HTR-8/SVneo (cell line): ENCODE measurements at places on chromosomes 13 and 19.
A peak's percentile ranks its signal among the peaks of the same experiment; 100 is the strongest.

GRCh38 chr19:9956956-9957355, 20.6 kb upstream of the OLFM2 start:
- no peak for DNase-seq

- DNase-seq, result no peak
Measured at GRCh38 chr19:48569814-48570213, 17.8 kb downstream of the SULT2B1 start.

DNA sequence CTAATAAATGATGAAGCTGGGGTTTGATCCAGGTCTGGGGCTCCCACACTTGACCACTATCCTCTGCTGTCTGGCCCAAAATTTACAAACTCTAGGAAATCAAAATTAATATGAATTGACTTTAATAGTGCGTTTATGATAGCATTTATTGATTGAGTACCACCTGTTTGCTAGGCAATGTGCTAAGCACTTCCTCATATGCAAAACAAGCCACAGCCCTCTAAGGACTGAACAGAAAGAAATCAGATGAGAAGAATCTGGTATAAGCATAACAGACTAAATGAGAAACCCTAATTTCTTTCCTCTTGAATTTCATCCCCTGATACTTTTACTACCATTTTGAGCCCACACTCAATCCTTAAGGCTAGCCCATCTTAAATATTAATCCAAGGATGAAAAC, 6.6 kb upstream of the MLNR start:
- DNase-seq, result no peak

DNA sequence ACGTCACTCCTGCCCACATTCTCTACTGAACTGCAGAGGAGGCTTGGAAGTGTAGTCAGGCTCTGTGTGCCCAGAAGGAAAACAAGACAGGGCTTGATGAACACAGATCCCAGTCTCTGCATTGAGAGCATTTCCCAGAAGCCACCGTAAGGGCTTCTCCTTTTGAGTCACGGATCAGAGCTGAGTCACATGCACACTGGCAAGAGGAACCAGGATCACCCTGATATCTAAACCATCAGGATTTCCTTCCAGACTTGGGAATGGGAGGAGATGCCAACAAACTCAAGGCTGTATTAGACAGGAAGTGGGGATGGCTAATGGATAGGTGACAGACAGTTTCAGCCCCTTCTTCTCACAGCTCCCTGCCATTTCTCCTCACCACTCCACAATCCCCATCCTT, 17.7 kb upstream of the FBXO17 start:
- DNase-seq, result peak; percentile 53

DNA sequence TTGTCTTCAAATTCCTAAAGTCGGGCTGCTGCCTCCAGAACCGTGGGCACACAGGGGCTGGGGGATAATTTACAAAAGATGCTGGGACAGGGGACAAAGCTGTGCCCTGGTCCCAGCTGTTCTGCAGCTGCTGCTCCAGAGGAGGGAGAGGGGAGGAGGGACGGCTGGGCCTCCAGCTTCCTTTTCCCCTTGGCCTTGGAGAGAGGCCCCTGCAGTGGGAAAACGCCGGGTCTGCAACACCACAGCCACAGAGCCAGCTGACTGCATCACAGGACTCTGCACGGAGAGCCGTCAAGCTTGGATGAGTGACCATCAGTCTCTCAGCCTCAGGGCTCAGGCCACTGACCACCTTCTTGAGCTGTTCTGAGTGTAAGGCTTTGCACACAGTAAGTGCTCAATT, 6.1 kb downstream of the DOCK6 start:
- DNase-seq, result no peak

DNA sequence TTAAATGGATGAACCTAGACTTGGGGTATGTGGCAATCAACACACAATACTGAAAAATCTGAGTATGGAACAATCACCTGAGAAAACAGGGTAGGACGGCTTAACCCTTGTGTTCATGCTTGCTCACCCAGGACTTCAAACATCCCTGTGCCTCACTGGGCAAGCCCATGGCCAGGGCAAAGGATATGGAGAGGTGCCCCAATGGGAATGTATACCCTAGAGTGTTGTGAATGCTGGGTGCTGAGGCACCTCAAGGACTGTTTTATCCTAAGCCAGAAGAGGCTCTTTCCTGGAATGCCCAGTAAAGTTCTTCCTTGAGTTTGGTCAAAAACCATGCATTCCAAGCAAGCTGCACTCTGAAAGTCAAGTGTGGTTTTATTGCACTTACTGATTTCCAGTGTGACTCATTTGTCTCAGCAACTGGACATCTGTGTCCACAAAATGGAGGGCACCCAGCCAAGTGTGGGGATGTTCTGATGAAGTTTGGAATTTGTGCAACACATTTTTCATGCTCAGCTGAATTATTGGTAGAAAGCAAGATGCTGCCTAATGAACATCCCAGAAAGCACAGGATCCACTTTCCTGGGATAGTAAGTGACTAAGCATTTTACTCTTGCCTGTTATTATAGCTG, 531.3 kb downstream of the RFC3 start:
- peak; percentile 24 for DNase-seq

GRCh38 chr19:19649580-19649995, 6.1 kb upstream of the GMIP start:
- no peak for DNase-seq

- DNase-seq, result no peak
Measured at GRCh38 chr19:42255766-42256745, 1.1 kb upstream of the ERF start.

GRCh38 chr13:24671386-24672113, 8.7 kb upstream of the ATP12A start:
- DNase-seq, result peak; percentile 67

- no peak for DNase-seq
Measured at GRCh38 chr19:3151563-3152418, 16.0 kb downstream of the GNA15 start.

GRCh38 chr19:11598103-11598483, 810 bp downstream of the ZNF627 start:
- DNase-seq, result no peak

GRCh38 chr13:21076253-21076652, 14.9 kb upstream of the LATS2 start:
- no peak for DNase-seq

DNA sequence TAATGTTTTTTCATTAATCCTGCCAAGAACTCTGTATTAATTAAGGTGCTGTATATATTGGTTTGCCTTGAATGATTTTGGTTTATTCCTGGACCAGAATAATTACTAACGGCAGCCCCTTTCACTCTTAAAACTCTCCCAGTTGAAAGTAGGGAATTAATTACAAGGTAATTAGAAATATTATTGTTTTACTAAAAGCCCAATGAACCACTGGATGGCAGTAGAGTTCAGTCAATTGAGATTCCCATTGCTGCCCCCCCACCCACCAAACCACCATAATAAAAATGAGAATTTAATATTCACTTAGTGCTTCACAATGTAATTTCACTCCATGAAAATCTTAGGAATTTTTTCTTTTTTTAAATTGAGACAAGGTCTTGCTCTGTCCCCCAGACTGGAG, 13.7 kb downstream of the WBP4 start:
- peak; percentile 13 for DNase-seq

DNA sequence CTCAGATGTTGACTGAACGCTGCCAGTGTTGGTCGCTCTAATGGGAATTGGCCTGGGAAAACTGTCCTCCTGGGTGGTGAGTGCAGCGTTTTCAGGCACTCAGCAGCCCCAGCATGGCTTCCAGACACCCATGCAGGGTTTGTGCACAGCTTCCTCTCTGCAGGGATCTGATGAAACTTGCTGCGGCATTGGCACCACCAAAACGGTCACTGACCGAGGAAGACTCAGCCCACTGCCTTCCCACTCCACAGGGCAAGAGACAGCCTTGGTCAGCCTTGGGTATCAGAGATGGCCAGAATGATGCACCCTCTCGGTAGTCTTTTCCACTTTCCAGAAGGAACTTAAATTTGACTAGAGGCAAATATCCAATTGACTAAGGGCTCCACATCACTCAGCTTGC, 398.9 kb downstream of the IRS2 start:
- no peak for DNase-seq

DNA sequence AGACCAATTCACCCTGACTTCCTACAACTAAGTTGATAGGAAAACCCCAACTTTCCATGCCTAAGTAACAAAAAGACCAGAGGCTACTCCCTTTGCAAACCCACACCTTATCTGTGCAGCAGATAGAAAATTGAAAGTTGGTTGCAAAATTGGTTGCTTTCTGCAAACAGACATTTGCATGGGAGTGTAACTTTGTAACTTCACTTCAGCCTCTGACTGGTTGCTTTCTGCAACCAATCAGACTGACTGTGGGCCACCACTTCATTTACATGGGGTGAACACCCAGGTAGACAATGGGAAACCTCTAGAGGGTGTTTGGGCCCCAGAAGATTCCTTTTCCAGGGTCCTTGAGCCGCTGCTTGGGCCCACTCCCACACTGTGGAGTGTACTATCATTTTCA, 9.8 kb downstream of the TEX30 start:
- DNase-seq, result no peak

DNA sequence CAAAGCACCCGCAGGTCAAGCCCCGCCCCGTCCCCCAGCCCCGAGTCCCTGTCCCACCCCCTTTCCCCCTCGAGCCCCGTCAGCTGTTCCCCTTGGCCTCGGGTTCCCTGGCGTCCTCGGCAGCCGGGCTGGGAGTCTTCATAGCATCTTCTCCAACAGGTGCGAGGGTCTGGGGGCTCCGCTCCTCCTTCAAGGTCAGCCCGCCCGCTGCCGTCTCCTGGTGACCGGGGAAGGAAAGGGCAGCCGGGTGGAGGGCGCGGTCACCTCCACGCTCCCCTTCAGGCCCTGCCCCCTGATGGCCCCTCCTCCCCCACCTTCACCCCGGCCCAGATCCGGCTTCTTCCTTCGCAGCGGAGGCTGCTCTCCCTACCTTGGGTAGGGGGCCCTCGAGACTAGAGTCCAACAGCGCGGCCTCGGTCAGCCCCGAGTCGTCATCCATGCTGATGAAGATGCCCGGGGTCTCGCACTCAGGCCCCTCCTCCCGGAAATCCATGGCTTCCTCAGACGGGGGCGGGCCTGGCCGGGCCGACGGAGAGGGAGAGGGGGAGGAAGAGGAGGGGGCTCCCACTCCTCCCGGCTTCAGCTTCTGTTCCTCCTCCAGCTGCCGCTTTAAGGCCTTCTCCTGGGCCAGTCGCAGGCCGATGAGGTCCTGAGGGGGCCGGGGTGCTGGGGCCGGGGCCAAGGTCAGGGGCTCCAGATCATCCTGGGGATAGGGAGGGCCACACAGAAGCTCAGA, 541 bp upstream of the RSPH6A start:
- DNase-seq, result no peak

GRCh38 chr19:15378534-15379082, 979 bp downstream of the AKAP8 start:
- DNase-seq, result peak; percentile 62

- no peak for DNase-seq
Measured at GRCh38 chr19:34325981-34326787, 38.8 kb upstream of the GPI start.

DNA sequence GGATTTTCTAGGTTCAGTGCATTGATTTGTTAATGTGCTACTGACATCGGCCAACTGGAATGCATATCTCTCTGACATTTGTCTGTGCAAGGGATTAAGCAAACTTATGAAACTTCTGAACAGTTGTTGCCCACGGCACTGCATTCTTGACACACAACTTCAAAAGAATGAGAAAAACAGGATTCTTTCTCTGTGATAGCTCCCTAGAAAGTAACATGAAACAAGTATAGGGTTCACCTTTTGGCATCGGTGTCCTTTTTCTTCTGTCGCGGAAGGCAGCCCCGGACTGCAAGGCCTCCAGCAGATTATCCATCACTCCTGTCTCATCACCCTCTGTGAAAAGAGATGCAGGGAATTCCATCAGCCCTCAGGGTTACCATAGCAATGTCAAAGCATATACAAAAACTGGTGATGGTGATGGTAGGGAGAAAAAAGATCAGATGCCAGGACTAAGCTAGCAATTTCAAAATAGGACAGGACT, 389.2 kb downstream of the DIAPH3 start:
- DNase-seq, result peak; percentile 12

GRCh38 chr19:48354332-48354992, 9.3 kb downstream of the TMEM143 start:
- DNase-seq, result no peak

- no peak for DNase-seq
Measured at GRCh38 chr19:7705387-7706187, 3.7 kb upstream of the FCER2 start.

- no peak for DNase-seq
Measured at GRCh38 chr19:30883071-30883470, 466.2 kb downstream of the TSHZ3 start.

DNA sequence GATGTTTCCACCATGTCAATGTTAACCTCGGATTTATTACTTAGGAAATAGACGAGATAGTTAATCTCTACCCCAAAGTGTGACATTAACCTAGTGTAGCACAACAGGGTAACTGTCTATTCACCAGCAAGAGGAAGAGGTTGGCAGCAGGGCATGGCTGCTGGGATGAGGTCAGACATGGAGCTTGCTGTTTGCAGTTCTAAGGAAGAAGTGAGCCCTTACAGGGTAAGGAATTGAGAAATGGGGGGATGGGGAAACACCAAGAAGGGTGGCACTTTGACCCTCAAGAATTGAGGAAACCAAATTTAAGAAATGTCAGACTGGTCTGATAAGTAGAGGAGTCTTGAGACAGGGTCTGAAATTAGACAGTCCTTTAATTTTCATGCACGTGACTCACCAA, 62.4 kb downstream of the MBD3L2B start:
- DNase-seq, result no peak

GRCh38 chr13:50012396-50013169, 2.7 kb upstream of the KCNRG start:
- no peak for DNase-seq

DNA sequence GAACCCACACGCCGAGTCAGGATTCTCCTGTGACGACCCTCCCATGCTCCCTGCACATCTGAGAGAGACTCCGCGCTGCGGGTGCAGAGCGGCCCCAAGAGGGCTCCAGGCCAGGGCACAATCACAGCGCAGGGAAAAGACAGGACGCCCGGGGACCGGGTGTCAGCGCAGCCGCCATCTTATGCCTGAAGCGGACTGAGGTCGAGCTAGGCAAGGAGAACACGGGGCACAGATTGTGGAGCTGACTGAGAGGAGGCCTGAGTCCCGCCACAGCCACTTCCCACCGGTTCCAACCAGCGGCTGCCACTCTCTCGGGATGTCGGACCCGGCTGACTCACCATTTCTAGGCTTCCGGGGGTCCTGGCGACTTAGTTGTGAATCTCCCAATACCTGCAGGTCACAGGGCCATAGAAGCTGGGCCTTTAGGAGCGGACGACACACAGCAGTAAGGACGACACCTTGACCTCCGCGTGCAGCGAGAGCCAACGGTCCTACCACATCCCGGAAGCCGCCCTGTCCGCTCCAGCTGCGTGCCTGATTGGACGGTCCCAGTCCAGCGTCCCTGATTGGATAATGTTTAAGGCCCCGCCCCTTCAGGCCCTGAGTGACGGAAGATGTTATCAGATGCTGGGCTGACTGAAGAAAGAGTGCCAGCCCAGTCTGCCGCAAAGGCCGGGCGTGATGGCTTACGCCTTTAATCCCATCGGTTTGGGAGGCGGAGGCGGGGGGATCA, at the start of gene ZNF728:
TSS of gene ZNF728 (minus strand) at position 487 of the 733 bp plus-strand sequence. CDS start at position 341, 146 bp downstream.
- DNase-seq, result no peak

DNA sequence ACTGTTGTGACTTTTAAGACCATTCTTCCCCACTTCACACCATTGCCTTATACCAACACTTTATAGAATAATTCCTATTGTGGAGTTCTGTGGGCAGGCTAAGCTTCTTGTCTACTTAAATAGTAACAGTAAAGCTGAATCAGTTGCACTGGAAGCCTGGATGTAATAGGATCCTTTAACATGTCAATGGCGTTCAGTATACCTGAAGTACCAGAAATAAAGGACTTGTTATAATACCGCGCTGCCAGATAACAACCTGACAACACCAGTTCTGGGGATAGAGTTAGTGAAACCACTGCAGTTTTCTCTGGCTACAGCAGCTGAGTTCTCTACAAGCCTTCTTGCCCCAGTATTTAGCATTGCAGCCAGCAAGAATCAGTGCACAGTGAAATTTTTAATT, 52.0 kb upstream of the TNFRSF19 start:
- DNase-seq, result no peak
